ENCODE measurements at places on chromosomes 2 and 18. TPM values are rescaled to one million over a fixed set of nuclear protein-coding genes. Genes with fewer than 3 reads are reported as not detected.
A peak's percentile ranks its signal among the peaks of the same experiment; 100 is the strongest.

The KCNF1 gene
- total RNA-seq: 0.34 TPM

The TMEM163 gene
- total RNA-seq: 5.8 TPM

The WDCP gene
- total RNA-seq: 9.1 TPM

The ITSN2 gene
- 66.9 TPM for total RNA-seq

The LINC00305 gene
- total RNA-seq: not detected

The POTEJ gene
- 0.09 TPM for total RNA-seq

The SERPINB13 gene
- total RNA-seq: not detected

The CXCR1 gene
- total RNA-seq: 6.4 TPM

The SEMA4F gene
- 4.9 TPM for total RNA-seq

The SLC30A3 gene
- total RNA-seq: 0.77 TPM

The ICOS gene
- 3.1 TPM for total RNA-seq

The ABCB11 gene
- total RNA-seq: 0.37 TPM

The GCKR gene
- total RNA-seq: 0.31 TPM

GRCh38 chr2:14324308-14324707 is 308.2 kb upstream of the LRATD1 start:
- no peak overlapping the region for H3K27ac ChIP-seq
- no peaks in the 10 kb centered on the region for H3K27me3 ChIP-seq
- no peaks in the 10 kb centered on the region for H3K36me3 ChIP-seq
- H3K4me1 ChIP-seq: no peaks in the 10 kb centered on the region

DNA sequence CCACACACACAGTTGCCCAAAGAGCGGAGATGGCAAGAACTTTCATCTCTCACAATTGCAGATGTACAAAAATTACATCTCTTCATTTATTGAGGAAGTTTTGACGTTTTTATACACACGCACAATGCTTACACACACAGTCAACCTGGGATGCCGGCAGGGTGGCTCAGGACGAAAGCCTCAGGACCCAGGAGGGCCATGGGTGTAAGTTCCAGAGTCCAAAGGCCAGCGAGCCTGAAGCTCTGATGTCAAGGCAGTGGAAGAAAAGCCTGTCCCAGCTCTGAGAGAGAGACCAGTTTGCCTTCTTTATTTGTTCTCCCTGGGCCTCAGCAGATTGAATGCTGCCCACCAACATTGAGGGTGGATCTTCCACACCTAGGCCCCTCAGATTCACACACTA is 10.1 kb downstream of the AMER3 start:
- no peak for DNase-seq
- no peak overlapping the region for H3K27ac ChIP-seq
- H3K27me3 ChIP-seq: peaks cover 2% of the 10 kb centered on the region
- H3K36me3 ChIP-seq: no peaks in the 10 kb centered on the region

DNA sequence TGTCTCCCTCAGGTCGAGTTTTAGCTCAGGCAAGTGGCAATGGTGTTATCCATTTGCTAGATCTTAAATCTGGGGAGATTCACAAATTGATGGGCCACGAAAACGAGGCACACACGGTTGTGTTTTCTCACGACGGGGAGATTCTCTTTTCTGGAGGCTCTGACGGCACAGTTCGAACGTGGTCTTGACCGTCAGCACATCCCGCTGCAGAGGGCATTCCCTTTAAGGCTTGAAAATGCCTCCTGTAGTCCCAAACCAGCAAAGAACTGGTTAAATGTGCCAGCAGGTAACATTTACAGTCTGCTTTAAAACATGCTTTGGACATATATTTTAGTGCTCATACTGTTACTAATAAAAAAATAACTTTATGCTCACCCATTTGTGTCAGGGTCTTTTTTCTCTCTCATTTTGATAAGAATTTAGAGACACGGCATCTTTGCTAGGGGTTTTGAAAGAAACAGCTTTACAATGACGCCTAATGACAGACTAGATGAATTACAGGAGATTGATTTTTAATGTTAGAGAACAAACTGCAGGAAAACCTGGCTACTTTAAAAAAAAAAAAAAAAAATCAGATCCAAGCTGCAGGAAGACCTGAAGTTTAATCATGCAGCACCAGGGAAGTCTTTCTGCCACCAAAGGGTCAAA is 602 bp upstream of the VWC2L start:
- H3K4me3 ChIP-seq: no peak overlapping the region
- no peaks in the 10 kb centered on the region for H3K4me1 ChIP-seq

DNA sequence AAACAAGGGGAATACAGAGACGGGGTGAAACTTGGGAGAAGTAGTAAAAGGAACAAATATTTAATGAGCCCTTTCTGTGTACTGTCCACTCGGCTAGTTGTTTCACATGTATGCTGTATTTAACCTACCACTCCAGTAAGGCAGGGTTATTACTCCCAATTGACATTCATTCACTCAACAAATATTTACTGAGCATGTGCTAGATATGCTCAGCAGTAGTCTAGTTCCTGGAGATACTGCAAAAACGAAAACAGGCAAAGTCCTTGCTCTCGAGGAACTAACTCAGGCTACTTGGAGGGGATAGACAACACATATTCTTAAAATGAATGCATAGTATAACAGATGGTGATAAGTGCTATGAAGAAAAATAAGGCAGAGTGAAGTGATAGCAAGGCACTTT is 207.3 kb downstream of the SS18 start:
- no peak overlapping the region for H3K4me3 ChIP-seq
- H3K27ac ChIP-seq: no peak overlapping the region
- H3K36me3 ChIP-seq: no peaks in the 10 kb centered on the region
- H3K4me1 ChIP-seq: no peaks in the 10 kb centered on the region
- H3K27me3 ChIP-seq: no peaks in the 10 kb centered on the region
- no peak for DNase-seq

DNA sequence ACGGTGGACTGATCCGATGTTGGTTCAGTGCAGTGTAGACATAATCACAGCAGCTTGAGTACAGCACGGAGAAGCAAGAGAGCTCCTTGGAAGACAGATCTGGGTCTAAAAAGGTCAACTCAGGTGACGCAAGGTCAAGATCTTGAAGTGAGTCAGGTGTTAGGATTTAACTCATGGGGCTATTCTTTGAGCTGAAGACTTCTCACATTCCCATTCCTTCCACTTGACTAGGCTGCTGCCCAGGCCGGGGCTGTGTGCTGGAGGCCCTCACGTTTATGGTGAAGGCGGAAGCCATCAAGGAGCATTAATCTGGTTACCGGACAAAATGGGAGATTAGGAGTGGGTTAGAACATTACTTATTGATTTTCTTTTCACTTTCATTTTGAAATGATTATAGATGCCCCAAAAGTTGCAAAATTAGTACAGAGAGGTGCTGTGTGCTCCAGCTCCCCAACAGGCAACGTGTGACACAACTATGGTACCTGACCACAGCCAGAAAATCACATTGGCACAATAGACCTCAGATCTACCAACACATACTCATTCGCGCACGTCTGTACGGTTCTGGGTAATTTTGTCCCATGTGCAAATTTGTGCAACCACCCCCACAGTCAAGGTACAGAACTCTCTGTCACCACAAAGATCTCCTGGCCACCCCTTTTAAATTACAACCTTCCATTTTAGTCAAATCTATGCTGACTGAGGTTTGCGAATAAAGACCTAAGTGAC is 77.6 kb upstream of the SEC11C start:
- no peak overlapping the region for H3K4me3 ChIP-seq
- DNase-seq: no peak
- H3K27me3 ChIP-seq: no peaks in the 10 kb centered on the region
- H3K4me1 ChIP-seq: no peaks in the 10 kb centered on the region

DNA sequence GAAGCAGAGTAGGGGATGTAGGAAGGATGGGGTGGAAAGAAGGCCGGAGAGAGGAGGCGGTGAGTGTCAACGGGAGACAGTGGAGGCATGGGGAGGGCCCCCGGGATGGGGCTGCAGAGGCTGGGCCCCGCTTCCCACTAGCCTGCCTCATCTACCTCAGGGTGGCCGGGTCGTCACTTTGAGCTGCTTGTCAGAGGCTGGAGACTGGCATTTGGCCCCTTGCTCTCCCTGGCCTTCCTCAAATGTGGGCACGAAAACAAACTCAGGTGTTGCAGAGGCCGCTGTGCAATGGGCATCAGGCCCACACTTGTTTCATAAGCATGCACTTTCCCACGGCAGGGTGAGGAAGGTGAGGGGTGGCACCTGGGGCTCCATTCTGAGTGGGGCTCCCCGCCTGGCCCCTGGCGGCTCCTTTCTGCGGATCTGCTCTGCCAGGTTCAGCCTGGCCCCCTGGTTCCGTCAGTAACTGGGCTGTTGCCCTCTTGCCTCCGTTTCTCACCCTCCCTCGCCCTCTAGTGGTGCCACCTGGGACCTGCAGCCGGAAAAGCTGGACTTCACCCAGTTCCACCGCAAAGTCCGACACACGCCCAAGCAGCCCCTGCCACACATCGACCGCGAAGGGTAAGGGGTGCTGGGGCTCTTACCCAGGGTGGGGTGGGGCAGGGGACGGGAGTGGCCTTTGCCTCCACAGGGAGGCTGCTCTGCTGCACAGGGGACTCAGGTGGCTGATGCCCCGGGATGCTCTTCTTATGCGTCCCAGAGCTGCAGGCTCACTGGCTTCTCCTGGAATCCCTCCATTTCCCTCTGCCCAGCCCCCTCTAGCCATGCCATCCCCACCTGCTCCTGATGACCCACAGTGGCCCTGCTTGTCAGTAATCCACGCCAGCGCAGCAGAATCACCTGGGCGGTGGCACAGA is 125.4 kb downstream of the CTIF start:
- DNase-seq: peak; percentile 61
- peaks cover 30% of the 10 kb centered on the region for H3K4me1 ChIP-seq
- H3K27me3 ChIP-seq: no peaks in the 10 kb centered on the region
- no peak overlapping the region for H3K4me3 ChIP-seq
- H3K36me3 ChIP-seq: peaks cover 14% of the 10 kb centered on the region

- H3K36me3 ChIP-seq: no peaks in the 10 kb centered on the region
- H3K4me1 ChIP-seq: no peaks in the 10 kb centered on the region
- no peak overlapping the region for H3K27ac ChIP-seq
Observed at GRCh38 chr2:214050731-214051130, 360.1 kb upstream of the VWC2L start.

DNA sequence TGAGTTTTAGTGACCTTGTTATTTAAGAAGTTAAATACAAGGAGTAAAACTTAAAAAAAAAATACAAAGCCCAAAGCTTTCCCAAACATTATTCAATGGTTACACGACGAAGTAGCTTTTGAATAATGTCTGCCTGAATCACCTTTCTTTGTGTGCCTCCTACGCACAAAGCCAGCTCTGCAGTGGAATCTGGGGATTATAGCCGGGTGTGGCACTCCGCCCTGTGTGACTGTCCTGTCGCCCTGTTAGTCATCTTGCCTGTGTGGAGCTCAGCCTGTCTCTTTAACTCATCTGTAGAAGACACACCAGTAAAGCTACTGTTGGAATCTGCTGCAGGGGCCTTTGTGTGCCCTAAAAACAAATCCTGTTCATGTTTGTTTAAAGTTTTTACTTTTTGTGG is 79.4 kb upstream of the TCF7L1 start:
- no peak overlapping the region for H3K27ac ChIP-seq
- no peak overlapping the region for H3K4me3 ChIP-seq
- DNase-seq: no peak
- no peaks in the 10 kb centered on the region for H3K27me3 ChIP-seq
- peaks cover 5% of the 10 kb centered on the region for H3K36me3 ChIP-seq
- no peaks in the 10 kb centered on the region for H3K4me1 ChIP-seq

DNA sequence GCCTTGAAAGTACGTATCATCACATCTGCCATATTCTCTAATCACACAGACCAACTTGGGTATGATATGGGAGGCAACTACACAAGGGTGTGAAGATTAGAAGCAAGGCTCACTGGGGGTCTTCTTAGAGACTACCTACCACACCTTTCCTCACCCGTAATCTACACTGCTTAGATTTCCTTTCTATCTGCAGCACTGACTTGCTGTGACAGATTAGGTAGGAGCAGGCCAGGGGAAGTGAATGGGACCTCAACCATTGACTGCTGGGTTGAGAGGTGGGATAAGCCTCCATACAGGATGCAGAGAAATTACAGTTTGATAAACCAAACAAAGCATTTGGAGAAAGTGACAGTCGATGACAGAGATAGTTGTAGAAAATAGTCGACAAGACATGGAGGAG is 119.0 kb upstream of the SERPINE2 start:
- no peak overlapping the region for H3K27ac ChIP-seq
- H3K4me3 ChIP-seq: no peak overlapping the region
- no peaks in the 10 kb centered on the region for H3K27me3 ChIP-seq
- H3K36me3 ChIP-seq: no peaks in the 10 kb centered on the region
- H3K4me1 ChIP-seq: peaks cover 4% of the 10 kb centered on the region

- H3K27me3 ChIP-seq: no peaks in the 10 kb centered on the region
- no peaks in the 10 kb centered on the region for H3K4me1 ChIP-seq
- no peak overlapping the region for H3K4me3 ChIP-seq
- DNase-seq: no peak
- H3K36me3 ChIP-seq: no peaks in the 10 kb centered on the region
Observed at GRCh38 chr2:195830968-195831950, 174.2 kb downstream of the SLC39A10 start.

- H3K36me3 ChIP-seq: no peaks in the 10 kb centered on the region
- H3K27me3 ChIP-seq: no peaks in the 10 kb centered on the region
- no peak overlapping the region for H3K27ac ChIP-seq
- H3K4me1 ChIP-seq: no peaks in the 10 kb centered on the region
Observed at GRCh38 chr18:42459873-42460272, 504.8 kb downstream of the PIK3C3 start.

GRCh38 chr18:10252952-10253705 is 201.3 kb upstream of the APCDD1 start:
- H3K4me3 ChIP-seq: no peak overlapping the region
- no peaks in the 10 kb centered on the region for H3K36me3 ChIP-seq
- no peak overlapping the region for H3K27ac ChIP-seq
- H3K27me3 ChIP-seq: no peaks in the 10 kb centered on the region

DNA sequence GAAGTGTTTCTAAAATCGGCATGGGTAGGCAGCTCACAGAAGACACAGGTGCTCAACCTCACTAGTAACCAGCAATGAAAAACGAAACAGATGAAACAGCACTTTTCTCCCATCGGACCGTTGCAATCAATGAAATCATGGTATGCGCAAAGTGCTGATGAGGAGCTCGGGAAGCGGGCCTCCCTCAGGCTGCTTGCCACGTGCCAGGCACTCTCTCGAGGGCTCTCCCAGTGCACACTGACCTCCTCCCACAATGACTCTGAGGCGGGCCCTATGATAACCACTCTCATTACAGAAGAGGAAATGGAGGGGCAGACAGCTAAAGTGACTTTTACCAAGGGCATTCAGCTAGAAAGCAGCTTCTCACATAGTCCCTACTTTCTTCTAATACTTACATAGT is 3.8 kb upstream of the ANKRD23 start:
- H3K4me3 ChIP-seq: no peak overlapping the region
- H3K36me3 ChIP-seq: peaks cover 15% of the 10 kb centered on the region
- no peak overlapping the region for H3K27ac ChIP-seq
- DNase-seq: no peak
